ENCODE measurements at places on chromosomes 11 and 22.

GRCh38 chr11:61072316-61073109 lies 29.8 kb upstream of the CD5 start:
- no peaks in the 10 kb centered on the region for H3K27me3 ChIP-seq
- H3K36me3 ChIP-seq: no peaks in the 10 kb centered on the region
- H3K4me3 ChIP-seq: no peak overlapping the region
- no peak overlapping the region for H3K27ac ChIP-seq
- no peak for DNase-seq

- DNase-seq: no peak
- no peaks in the 10 kb centered on the region for H3K36me3 ChIP-seq
- no peaks in the 10 kb centered on the region for H3K27me3 ChIP-seq
- H3K27ac ChIP-seq: no peak overlapping the region
- peak overlapping the region; percentile 68 for H3K4me3 ChIP-seq
Measured at GRCh38 chr22:21734540-21735199, 924 bp downstream of the YPEL1 start.

GRCh38 chr11:126718276-126718675 lies 282.3 kb downstream of the KIRREL3 start:
- H3K4me1 ChIP-seq: peaks cover 6% of the 10 kb centered on the region
- no peak overlapping the region for H3K4me3 ChIP-seq
- H3K27me3 ChIP-seq: peaks cover 4% of the 10 kb centered on the region
- no peak for DNase-seq

- no peak overlapping the region for H3K27ac ChIP-seq
- no peaks in the 10 kb centered on the region for H3K4me1 ChIP-seq
- no peak for DNase-seq
- H3K4me3 ChIP-seq: no peak overlapping the region
Measured at GRCh38 chr11:127454856-127455255, 454.3 kb upstream of the KIRREL3 start.

DNA sequence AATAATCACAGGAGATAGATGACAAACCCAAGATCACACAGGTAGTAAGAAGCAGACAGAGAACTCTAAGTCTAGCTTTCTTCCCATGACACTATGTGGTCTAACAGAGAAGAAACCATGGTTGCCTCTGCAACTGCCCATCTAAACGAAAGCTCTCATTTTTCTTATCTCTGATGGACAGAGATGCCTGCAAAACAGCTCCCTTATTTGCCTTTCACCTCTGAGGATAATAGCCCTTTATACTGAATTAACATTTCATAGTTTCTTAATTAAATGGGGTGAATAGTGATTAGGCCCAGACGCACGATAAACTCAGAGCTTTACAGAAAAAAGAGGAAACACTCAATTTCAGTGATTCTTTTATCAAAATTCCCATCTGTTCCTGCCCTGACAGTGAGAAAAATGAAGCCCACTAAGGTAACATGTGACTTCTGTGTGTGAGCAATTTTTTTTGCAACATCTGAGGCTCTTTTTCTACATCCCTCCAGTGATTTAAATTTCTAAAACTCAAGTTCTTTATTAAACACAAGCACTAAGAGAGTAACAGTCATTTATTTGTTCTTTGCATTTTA lies 24.6 kb downstream of the OR2AG2 start:
- no peak for DNase-seq
- H3K27ac ChIP-seq: no peak overlapping the region
- H3K4me3 ChIP-seq: no peak overlapping the region
- H3K36me3 ChIP-seq: no peaks in the 10 kb centered on the region

DNA sequence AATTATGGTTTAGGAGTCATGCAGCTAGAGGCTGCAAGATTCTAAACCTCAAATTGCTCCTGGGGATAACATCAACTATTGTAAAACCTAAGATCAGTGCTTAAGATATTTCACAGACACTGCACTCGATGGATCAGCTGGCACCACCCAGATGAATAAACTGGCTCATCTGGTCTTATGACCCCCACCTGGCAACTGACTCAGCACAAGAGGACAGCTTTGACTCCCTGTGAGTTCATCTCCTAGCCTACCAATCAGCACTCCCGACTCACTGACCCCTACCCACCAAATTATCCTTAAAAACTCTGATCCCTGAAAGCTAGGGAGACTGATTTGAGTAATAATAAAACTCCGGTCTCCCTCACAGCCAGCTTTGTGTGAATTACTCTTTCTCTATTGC lies 782 bp upstream of the TTC12 start:
- no peak for DNase-seq
- no peaks in the 10 kb centered on the region for H3K27me3 ChIP-seq
- H3K36me3 ChIP-seq: peaks cover 9% of the 10 kb centered on the region
- H3K4me1 ChIP-seq: peaks cover 31% of the 10 kb centered on the region
- H3K4me3 ChIP-seq: peak overlapping the region; percentile 72

DNA sequence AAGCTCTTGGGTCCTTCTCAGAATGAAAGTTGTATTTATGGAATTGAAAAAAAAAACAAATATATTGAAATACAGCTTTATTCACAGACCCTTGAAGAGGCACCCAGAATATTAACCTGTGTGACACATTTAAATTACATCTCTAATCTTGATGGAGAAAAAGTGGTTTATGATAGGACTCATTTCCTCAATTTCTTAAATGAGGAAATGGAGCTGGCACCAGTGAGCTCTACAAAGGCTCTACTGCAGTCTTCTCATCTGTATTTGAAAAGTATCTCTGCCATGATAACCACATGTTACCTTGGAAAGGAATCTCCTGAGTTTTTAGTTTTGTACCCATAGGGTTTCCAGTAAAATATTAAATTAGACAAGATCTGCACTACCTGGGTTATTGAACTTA lies 186.5 kb downstream of the HIPK3 start:
- no peak overlapping the region for H3K27ac ChIP-seq
- H3K27me3 ChIP-seq: no peaks in the 10 kb centered on the region
- no peak overlapping the region for H3K4me3 ChIP-seq
- H3K4me1 ChIP-seq: no peaks in the 10 kb centered on the region
- no peak for DNase-seq

GRCh38 chr11:19259487-19260345 lies 19.0 kb upstream of the E2F8 start:
- H3K27me3 ChIP-seq: no peaks in the 10 kb centered on the region
- DNase-seq: no peak
- H3K36me3 ChIP-seq: no peaks in the 10 kb centered on the region
- no peak overlapping the region for H3K27ac ChIP-seq

- peak overlapping the region; percentile 76 for H3K27ac ChIP-seq
- no peaks in the 10 kb centered on the region for H3K27me3 ChIP-seq
- DNase-seq: no peak
- H3K4me1 ChIP-seq: peaks cover 31% of the 10 kb centered on the region
- no peak overlapping the region for H3K4me3 ChIP-seq
Measured at GRCh38 chr11:69121621-69122325, 34.0 kb upstream of the SMIM38 start.

GRCh38 chr11:89613911-89614310 lies 96.2 kb upstream of the TRIM77 start:
- no peaks in the 10 kb centered on the region for H3K4me1 ChIP-seq
- no peaks in the 10 kb centered on the region for H3K36me3 ChIP-seq
- DNase-seq: no peak

- DNase-seq: no peak
- no peaks in the 10 kb centered on the region for H3K27me3 ChIP-seq
- H3K4me3 ChIP-seq: no peak overlapping the region
- no peaks in the 10 kb centered on the region for H3K36me3 ChIP-seq
- H3K4me1 ChIP-seq: peaks cover 4% of the 10 kb centered on the region
- no peak overlapping the region for H3K27ac ChIP-seq
Measured at GRCh38 chr22:28172892-28173670, 254.0 kb upstream of the PITPNB start.

DNA sequence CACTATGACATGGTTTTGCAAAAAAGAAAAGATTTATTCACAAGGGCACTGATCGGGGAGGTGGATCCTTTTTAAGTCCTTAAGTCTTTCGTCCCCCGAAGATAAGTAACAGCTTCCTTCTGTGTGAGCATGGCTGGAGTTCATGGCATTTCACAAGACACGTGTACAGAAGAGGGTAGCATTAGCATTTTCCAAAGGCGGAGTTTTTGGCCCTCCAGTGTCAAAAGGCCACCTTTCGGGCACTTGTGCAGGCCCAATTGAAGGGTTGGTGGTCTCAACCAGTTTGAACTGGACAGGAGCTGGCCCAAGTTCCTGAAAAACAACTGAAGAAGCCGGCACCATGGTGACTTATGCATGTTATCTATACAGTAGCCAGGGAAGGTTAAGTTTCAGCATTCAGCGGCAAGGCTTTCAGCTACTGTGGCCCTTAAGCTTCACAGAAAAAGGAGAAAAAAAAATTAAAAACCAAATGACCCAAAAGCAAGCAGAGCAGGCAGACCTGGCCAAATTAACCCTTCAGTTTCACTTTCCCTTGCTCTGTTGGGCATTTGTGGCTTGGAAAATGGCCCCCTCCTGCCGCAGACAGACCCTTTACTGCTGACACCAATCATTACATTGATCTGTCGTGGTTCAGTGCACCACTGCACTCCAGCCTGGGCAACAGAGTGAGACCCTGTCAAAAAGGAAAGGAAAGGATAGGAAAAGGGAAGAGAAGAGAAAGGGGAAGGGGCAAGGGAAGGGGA lies 18.7 kb downstream of the ZNF74 start:
- H3K36me3 ChIP-seq: peaks cover under 1% of the 10 kb centered on the region
- no peak for DNase-seq
- no peaks in the 10 kb centered on the region for H3K27me3 ChIP-seq
- H3K27ac ChIP-seq: no peak overlapping the region

DNA sequence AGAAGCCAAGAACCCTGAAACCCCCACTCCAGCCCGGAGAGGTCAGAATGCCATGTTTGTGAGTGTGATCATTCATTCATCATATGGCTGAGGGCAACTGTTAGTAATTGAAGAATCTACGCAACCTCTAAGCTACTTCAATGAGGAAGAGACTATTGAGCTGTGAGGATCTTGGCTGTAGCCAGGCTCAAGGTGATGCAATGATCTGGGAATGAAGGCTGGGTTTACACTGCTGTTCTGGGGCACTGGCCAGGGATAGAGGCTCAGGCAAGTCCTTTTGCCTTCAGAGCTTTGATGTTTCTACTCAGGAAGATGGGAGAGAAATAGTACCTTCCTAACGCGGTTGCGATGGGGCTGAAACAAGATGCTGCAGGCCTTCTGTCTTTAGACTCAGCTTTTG lies 12.9 kb downstream of the CRYBB2 start:
- no peaks in the 10 kb centered on the region for H3K36me3 ChIP-seq
- peaks cover 25% of the 10 kb centered on the region for H3K27me3 ChIP-seq
- H3K4me3 ChIP-seq: no peak overlapping the region
- H3K27ac ChIP-seq: no peak overlapping the region
- DNase-seq: no peak
- peaks cover 6% of the 10 kb centered on the region for H3K4me1 ChIP-seq

GRCh38 chr22:31126869-31127175 lies 4.1 kb downstream of the INPP5J start:
- H3K27me3 ChIP-seq: no peaks in the 10 kb centered on the region
- DNase-seq: no peak
- no peak overlapping the region for H3K4me3 ChIP-seq
- no peaks in the 10 kb centered on the region for H3K36me3 ChIP-seq

- no peak for DNase-seq
- no peak overlapping the region for H3K27ac ChIP-seq
- no peaks in the 10 kb centered on the region for H3K36me3 ChIP-seq
- H3K4me3 ChIP-seq: no peak overlapping the region
Measured at GRCh38 chr11:70625582-70626518, 227.5 kb downstream of the CTTN start.

DNA sequence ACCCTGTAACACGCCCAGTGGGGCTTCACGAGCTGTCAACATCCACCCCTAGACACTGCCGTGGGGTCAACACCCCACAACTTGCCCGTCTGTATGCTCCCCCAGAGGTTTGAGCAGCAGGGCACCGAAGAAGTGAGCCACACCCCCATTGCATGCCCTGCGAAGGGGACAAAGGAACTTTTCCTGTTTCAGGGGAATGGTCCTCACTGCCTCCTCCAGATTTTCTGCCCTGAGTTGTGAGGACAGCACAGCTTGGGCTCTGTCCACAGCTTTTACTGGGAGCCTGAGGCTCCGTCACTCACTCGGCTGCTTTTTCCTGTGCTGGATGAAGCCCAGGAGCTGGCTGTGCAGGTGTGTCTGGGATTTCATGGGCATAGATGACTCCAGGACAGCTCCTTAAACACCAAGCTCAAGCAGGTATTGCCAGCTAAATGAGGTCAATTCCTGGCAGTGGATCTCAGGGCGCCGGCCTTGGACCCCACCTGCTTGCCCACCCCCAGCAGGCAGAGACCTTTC lies 40.2 kb upstream of the CCDC188 start:
- DNase-seq: no peak
- H3K36me3 ChIP-seq: no peaks in the 10 kb centered on the region
- H3K4me3 ChIP-seq: no peak overlapping the region
- no peaks in the 10 kb centered on the region for H3K27me3 ChIP-seq

DNA sequence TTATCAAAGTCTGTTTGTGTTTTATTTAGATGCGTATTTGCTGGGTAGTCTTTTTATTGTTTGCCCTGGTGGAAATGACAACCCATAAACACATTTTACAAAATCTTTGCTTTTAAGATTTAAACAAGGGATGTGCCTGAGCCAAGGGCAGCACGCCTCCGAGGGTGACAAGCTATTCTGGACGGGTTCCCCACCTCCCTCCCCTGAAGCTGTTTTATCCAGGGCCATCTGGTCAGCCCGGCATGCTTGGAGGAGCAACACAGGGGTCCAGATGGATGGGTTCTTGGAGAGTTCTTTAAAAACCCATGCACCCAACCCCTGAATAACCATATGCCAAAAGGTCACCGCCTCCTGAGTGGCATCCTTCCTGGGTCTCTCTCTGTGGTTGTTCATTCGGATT lies 408.9 kb downstream of the OPCML start:
- peaks cover 19% of the 10 kb centered on the region for H3K27me3 ChIP-seq
- H3K27ac ChIP-seq: no peak overlapping the region
- H3K4me1 ChIP-seq: no peaks in the 10 kb centered on the region
- H3K4me3 ChIP-seq: no peak overlapping the region
- no peak for DNase-seq
- H3K36me3 ChIP-seq: no peaks in the 10 kb centered on the region

DNA sequence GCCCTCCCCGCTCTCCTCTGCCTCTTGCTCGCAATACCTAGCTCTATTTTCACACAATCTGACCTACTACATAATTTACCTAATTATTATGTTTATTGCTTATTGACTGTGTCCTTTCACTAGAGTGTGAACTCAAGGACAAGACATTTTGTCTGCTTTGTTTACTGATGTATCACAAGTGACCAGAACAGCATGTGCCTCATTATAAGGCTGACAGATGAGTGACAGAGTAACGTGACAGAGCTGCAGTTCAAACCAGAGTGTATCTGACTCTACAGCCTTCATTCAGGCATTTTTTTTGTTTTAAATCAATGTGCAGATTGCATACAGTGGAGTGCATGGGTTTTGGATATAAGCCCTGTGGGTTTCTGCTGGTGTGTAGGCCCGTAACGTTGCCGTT lies 82.0 kb upstream of the RAB1B start:
- no peaks in the 10 kb centered on the region for H3K36me3 ChIP-seq
- H3K4me3 ChIP-seq: no peak overlapping the region
- no peak overlapping the region for H3K27ac ChIP-seq
- H3K4me1 ChIP-seq: peaks cover 13% of the 10 kb centered on the region
- H3K27me3 ChIP-seq: no peaks in the 10 kb centered on the region

GRCh38 chr11:95084509-95084908 lies 5.1 kb upstream of the ENDOD1 start:
- DNase-seq: no peak
- no peak overlapping the region for H3K27ac ChIP-seq
- H3K27me3 ChIP-seq: no peaks in the 10 kb centered on the region
- H3K4me1 ChIP-seq: peaks cover 16% of the 10 kb centered on the region

Measured in suprapubic skin (tissue), 4 donors.